ENCODE measurements at places on chromosomes 3 and 15.

DNA sequence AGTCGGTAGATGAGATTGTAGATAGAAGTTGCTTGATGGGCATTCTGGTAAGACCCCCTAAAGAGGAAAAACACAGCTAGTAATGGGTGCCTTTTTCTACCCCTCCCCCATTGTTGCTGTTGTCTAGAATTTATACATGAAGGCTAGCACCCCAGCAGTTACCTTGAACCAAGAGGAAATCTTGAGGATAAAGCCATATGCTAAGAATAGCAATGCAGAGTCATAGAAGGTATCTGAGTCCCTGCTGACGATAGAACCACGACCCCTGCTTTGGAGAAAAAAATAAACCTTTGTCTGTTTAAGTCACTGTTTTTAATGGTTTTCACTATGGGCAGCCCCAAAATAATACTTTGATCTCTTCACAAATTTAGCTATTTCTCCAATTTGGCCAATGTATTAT is 162.6 kb downstream of the THRB start:
- no peak for DNase-seq

DNA sequence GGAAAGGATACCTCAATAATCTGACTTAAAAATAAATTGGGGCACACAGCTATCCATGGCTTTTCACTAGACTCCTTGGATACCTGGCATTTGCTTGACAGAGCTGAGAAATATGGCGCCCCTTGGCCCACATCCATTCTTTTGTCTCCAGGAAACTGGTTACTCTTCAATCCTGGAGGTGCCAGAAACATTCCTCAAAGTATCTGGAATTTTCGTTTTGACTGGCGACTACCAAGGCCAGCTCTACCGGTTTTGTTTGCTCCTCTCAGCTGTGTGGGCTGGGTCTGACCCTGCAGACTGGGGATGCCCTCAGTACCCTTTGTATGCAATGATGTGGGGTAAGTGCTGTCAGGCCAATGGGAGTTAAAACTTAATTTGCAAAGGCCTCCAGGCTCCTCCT is 27.0 kb downstream of the KATNBL1 start:
- DNase-seq, result no peak

DNA sequence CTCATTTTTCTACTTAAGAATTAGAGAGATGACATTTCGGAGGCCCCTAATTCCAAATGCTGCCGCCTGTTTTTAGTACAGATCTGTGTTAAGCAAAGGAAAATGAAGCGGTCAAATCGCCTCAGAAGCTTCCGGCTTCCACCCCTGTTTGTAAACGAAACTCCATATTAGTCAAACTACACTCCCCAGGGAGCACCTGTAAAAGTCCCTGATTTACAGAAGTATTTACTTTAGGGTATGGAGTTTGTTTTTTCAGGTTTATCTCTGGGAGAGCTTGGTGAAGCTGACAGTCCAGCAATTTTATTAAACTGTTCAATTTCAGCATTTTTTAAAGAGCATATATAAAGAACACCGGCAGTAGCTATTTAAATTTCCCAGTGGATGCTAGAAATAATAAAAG is 319.8 kb downstream of the FHIT start:
- DNase-seq, result no peak

DNA sequence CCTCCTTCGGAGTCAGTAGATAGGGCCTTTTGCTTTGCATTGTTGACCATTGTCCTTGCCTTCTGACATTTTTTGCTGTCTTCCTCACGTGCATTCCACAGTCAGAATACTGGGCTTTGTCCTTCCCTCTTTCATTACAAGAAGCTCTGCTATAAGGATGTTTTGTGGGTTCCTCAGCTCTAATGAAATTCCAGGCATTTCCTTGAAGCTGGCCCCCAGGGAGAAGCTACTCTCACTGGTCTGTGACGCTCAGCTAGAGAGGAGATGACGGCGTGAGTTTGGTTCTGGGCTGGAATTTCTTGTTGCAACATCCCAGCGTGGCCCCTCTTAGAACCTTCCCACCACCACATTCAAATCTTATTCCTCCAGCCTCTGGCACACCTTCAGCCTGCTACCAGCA is 210.2 kb downstream of the TJP1 start:
- no peak for DNase-seq

Data from activated CD4-positive, alpha-beta T cell treated with anti-CD3 and anti-CD28 coated beads, Interleukin-2, Interleukin-4, amounts not matched to agents 100 ng/mL and 50 ng/mL, durations not matched to agents 16 hours and 8 hours (primary cell).